ENCODE measurements at places on chromosomes 13 and 19.

DNA sequence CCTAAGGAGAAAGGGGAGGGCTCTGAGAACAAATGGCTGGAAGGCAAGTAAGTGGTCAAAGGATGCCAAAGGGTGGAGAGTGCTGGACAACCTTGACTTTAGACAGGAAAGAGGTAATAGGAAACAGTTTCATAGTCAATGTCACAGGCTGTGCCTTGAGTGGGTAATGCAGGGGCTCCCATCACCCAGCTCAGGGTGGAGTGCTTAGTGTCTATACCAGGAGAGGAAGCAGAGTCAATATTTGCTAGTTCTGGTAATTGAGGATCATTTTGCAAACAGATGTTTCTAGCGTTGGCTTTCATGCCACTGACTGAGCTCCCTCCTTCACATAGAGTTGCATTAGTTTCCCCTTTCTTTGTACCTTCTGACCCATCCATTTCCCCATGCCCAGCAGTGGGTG lies 64.6 kb upstream of the KL start:
- DNase-seq, result no peak

- DNase-seq, result no peak
These were observed 9.0 kb upstream of the SOX1 start for GRCh38 chr13:112057736-112058518.

GRCh38 chr19:45200568-45200967 lies 22.0 kb downstream of the BLOC1S3 start:
- no peak for DNase-seq

GRCh38 chr13:110714797-110715394 lies 1.4 kb downstream of the ING1 start:
- DNase-seq, result peak; percentile 64

GRCh38 chr19:31313291-31314030 lies 35.8 kb downstream of the TSHZ3 start:
- DNase-seq, result no peak

GRCh38 chr19:45130888-45131615 lies 29.7 kb downstream of the NKPD1 start:
- DNase-seq, result no peak

- DNase-seq, result no peak
These were observed 3.6 kb upstream of the HPN start for GRCh38 chr19:35037716-35038622.

DNA sequence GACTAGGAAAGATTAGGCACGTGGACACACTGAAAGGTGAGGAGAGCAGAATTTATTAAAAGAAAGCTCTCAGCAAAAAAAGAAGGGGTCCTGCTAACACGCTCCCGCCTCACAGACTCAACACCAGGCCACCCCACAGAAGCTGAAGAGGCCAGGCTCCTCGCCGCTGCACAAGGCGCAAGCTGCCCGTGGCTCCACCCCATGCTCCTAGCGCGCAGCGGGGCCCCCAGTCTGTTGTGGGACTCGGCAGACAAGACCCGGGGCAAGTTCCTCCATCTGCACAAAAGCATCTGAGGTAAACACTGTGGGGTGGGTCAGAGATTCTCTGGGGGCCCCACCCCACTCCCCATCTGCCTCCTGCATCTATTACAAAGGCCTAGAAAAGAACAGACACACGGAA lies 1462.4 kb downstream of the EFNB2 start:
- DNase-seq, result no peak
